ENCODE measurements at places on chromosomes 2 and 18. TPM values are rescaled to one million over a fixed set of nuclear protein-coding genes. Genes with fewer than 3 reads are reported as not detected.

The RPL37A gene
- 1,118 TPM for total RNA-seq

The GAD1 gene
- total RNA-seq: 0.47 TPM

The MAP3K19 gene
- not detected for total RNA-seq

The UGT1A4 gene
- not detected for total RNA-seq

The PSTPIP2 gene
- 1.3 TPM for total RNA-seq

The RGPD4 gene
- not detected for total RNA-seq

The CDH2 gene
- 36.9 TPM for total RNA-seq

The VWC2L gene
- not detected for total RNA-seq

The FOXD4L1 gene
- total RNA-seq: not detected

The NT5DC4 gene
- total RNA-seq: not detected

The CMPK2 gene
- 0.12 TPM for total RNA-seq

The LAMA3 gene
- 4.9 TPM for total RNA-seq

The KCNE4 gene
- total RNA-seq: not detected

All from GM23338 (cell line).